A375 (cell line): ENCODE measurements at places on chromosomes 6 and 20. TPM values are rescaled to one million over a fixed set of nuclear protein-coding genes. Genes with fewer than 3 reads are reported as not detected.

EPPIN gene
- not detected in 2 replicates for total RNA-seq

HRH3 gene
- not detected in 2 replicates for total RNA-seq

AGPAT4 gene
- 2.0 and 2.1 TPM in 2 replicates for total RNA-seq

RIN2 gene
- 10.9 and 11.4 TPM in 2 replicates for total RNA-seq

GABRR1 gene
- total RNA-seq, result not detected in 2 replicates

ID4 gene
- 3.7 and 5.6 TPM in 2 replicates for total RNA-seq

MUC22 gene
- total RNA-seq, result not detected in 2 replicates

FBXO5 gene
- 17.5 and 19.5 TPM in 2 replicates for total RNA-seq

NRSN1 gene
- not detected in 2 replicates for total RNA-seq
